Mesendoderm (in vitro differentiated cells): ENCODE measurements at places on chromosomes 11 and 22.
A peak's percentile ranks its signal among the peaks of the same experiment; 100 is the strongest.

- no peaks in the 10 kb centered on the region for H3K27me3 ChIP-seq
- no peaks in the 10 kb centered on the region for H3K4me1 ChIP-seq
- no peak overlapping the region for H3K27ac ChIP-seq
- H3K4me3 ChIP-seq = no peak overlapping the region
- DNase-seq = no peak
Measured at GRCh38 chr11:130051082-130051481, 18.6 kb upstream of the APLP2 start.

DNA sequence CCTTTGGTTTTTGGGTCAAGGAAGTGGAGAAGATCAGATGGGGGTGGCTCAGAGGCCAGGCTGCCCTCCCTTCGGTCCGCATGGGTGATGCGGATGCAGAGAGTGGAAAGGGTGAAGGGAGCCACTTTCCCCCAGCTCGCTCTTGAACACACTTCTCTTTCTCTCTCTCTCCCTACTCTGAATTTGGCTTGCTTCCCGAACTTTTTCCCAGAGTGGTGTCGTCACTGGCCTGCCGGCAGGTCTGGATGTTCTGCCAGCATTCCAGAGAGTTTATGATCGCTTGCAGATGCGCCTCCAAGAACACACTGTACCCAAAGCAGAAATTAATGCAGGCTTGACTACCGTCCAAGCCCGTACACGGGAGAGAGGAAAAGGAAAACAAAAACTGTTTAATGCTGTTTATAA is 103.2 kb downstream of the ZBTB16 start:
- H3K4me3 ChIP-seq = no peak overlapping the region
- no peaks in the 10 kb centered on the region for H3K4me1 ChIP-seq
- H3K27me3 ChIP-seq = no peaks in the 10 kb centered on the region
- no peak overlapping the region for H3K27ac ChIP-seq

- no peak for DNase-seq
- H3K27me3 ChIP-seq = no peaks in the 10 kb centered on the region
- H3K36me3 ChIP-seq = no peaks in the 10 kb centered on the region
- no peak overlapping the region for H3K27ac ChIP-seq
Measured at GRCh38 chr11:44608991-44609782, 43.7 kb downstream of the CD82 start.

DNA sequence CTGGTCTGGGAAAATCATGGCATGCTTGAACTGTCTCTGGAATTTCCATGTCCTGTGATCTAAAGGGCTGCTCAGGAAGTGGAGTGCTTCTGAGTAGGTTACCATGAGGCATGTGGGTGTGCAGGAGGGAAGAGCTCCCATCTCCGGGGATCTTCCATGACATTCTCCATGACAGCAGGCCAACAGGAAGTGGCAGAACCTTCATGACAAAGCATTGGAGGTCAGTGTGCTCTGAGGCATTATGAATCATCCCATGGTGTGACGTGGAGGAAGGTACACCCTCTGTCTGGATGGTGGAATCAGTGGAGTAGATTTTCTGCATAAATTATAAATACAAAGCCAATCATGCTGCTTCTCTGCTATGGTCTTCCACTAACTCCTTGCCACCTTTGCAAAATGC is 139.6 kb upstream of the E2F8 start:
- no peak overlapping the region for H3K27ac ChIP-seq
- no peak overlapping the region for H3K4me3 ChIP-seq
- no peaks in the 10 kb centered on the region for H3K4me1 ChIP-seq
- no peaks in the 10 kb centered on the region for H3K36me3 ChIP-seq
- peak; percentile 14 for DNase-seq
- H3K27me3 ChIP-seq = no peaks in the 10 kb centered on the region

DNA sequence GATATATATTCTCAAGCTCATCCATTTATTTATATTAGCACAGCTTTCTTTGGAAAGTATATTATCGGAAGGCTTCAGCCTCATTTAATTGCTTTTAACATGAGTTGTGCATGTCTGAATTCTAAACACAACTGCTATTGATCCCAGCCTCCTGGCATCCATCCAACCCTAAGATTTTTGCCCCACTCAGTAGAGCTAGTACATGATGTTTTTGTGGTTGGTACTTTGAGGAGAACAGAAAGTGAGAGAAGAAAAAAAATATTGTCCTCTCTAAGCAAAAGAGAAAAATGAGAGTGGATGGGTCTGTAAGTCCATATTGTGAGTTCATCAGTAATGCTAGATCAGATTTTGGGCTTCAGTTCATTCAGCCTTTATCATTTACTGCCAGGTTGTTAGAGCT is 198.7 kb downstream of the DDX10 start:
- no peaks in the 10 kb centered on the region for H3K27me3 ChIP-seq
- H3K4me3 ChIP-seq = no peak overlapping the region
- no peak overlapping the region for H3K27ac ChIP-seq
- peaks cover 2% of the 10 kb centered on the region for H3K4me1 ChIP-seq
- no peaks in the 10 kb centered on the region for H3K36me3 ChIP-seq

GRCh38 chr11:69000391-69000790 is 12.7 kb downstream of the MRGPRF start:
- H3K27me3 ChIP-seq = no peaks in the 10 kb centered on the region
- DNase-seq = no peak
- no peak overlapping the region for H3K4me3 ChIP-seq
- H3K36me3 ChIP-seq = no peaks in the 10 kb centered on the region

- H3K4me3 ChIP-seq = no peak overlapping the region
- H3K27me3 ChIP-seq = no peaks in the 10 kb centered on the region
- no peaks in the 10 kb centered on the region for H3K36me3 ChIP-seq
- no peak overlapping the region for H3K27ac ChIP-seq
Measured at GRCh38 chr22:26054841-26055605, 114.2 kb upstream of the SEZ6L start.

- H3K36me3 ChIP-seq = no peaks in the 10 kb centered on the region
- DNase-seq = no peak
- no peak overlapping the region for H3K4me3 ChIP-seq
- H3K4me1 ChIP-seq = no peaks in the 10 kb centered on the region
Measured at GRCh38 chr11:44598831-44599230, 33.4 kb downstream of the CD82 start.

GRCh38 chr11:9663699-9664275 is at the start of gene SWAP70:
SWAP70 (plus strand) TSS chr11:9664077; CDS start chr11:9664180, 103 bp downstream.
- peak; percentile 96 for DNase-seq
- H3K4me3 ChIP-seq = peak within 1 kb of the TSS; percentile 98
- no peaks in the 10 kb centered on the region for H3K27me3 ChIP-seq
- peak within 1 kb of the TSS; percentile 41 for H3K27ac ChIP-seq
- H3K4me1 ChIP-seq = no peaks in the 10 kb centered on the region
- no peaks in the 10 kb centered on the region for H3K36me3 ChIP-seq

DNA sequence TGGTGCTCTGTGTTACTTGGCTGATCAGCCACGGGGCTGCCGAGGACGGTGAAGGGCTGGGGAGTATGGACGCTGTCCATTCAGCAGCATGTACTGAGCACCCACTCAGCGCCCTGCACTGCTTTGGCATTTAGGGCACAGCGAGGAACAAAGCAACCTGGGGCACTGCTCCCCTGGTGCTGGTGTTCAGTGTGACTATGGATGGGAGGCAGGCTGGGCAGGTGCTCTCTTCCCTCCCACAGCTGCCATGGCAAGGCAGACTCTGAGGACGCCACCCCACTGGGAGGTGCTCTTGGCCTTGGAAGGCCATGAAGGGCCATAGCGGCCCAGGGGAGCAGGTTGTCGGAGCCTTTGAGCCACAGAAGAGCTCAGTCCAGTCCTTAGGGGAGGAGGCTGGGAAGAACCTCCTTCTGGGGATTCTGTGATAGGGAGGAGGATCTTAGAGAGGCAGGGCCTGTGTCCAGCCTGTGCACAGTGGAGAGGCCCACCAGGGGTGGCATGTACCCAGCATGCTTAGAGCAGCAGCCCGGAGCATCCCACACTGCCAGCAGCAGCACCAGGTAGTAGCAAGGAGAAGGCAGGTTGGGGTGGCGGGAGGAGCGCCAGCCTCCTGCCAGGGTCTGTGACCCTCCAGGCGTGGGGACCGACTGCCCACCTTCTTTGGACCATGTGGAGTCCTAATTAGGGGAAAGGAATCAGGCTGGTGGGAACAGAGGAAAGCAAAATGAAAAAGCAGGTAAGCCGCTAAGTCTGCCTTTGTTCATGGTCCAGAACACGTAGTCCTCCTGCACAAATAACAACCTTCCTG is 141.8 kb downstream of the MPPED1 start:
- H3K27me3 ChIP-seq = no peaks in the 10 kb centered on the region
- H3K36me3 ChIP-seq = no peaks in the 10 kb centered on the region
- no peaks in the 10 kb centered on the region for H3K4me1 ChIP-seq
- no peak overlapping the region for H3K4me3 ChIP-seq
- H3K27ac ChIP-seq = no peak overlapping the region

GRCh38 chr22:40748388-40749355 is 69.4 kb downstream of the MCHR1 start:
- H3K4me3 ChIP-seq = no peak overlapping the region
- no peaks in the 10 kb centered on the region for H3K27me3 ChIP-seq
- H3K4me1 ChIP-seq = peaks cover 8% of the 10 kb centered on the region
- peak; percentile 54 for DNase-seq
- H3K27ac ChIP-seq = peak overlapping the region; percentile 70
- no peaks in the 10 kb centered on the region for H3K36me3 ChIP-seq

- H3K27ac ChIP-seq = no peak overlapping the region
- no peak overlapping the region for H3K4me3 ChIP-seq
- H3K36me3 ChIP-seq = no peaks in the 10 kb centered on the region
Measured at GRCh38 chr11:85772695-85773094, 38.2 kb downstream of the SYTL2 start.
